ENCODE measurements at places on chromosomes 2 and 18.

GRCh38 chr2:70827388-70827787 lies 7.0 kb upstream of the CLEC4F start:
- no peak for DNase-seq

- DNase-seq, result no peak
Observed at GRCh38 chr2:232696609-232697058, 497 bp upstream of the GIGYF2 start.

DNA sequence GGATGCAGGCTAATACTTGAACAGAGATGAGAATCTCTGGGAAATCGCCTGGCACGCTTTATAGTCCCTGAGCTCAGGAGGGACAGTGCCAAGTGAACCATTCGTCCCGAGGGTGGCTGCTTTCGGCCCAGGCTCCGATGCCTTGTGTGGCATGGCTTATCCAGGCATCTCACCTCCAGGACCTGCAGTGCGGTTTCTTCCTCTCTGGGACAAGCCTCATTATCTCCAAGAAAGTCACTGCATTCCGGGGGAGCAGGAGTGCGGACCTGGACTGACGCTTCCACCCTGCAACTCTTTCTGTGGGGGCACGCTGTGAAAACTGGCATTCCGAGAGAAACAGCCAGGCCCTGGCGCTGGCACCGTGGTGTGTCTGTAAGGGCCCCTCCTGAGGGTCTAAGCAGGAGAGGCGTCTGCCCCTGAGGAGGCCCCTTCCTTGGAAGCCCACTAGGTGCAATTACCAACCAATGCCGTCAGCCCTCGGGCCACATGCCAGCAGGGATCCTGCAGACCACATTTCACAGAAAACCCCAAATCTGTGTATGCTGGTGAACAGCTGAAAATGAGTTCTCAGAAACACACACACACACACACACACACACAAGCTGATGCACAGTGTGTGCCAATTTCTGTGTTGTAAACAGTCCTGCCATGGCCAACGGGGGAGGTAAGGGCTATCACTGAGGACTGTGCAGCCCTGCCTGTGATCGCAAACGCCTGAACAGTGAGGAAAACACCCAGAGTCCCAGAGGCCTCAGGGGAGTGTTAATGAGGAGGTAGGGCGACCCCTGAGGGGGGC lies 351.9 kb upstream of the SALL3 start:
- DNase-seq, result no peak

- no peak for DNase-seq
Observed at GRCh38 chr18:75679331-75679730, 251.8 kb upstream of the SMIM21 start.

GRCh38 chr2:172108587-172108930 lies 5.9 kb upstream of the DLX2 start:
- DNase-seq, result no peak

All from NCI-H2029 treated with DMSO at 0.1 percent for 48 hours (cell line).